ENCODE measurements at places on chromosomes 3 and 15.

- no peak for DNase-seq
Measured at GRCh38 chr3:138365253-138365555, 16.8 kb downstream of the MRAS start.

- no peak for DNase-seq
Measured at GRCh38 chr3:10432156-10432845, 73.1 kb downstream of the ATP2B2 start.

- no peak for DNase-seq
Measured at GRCh38 chr3:104323226-104323625, 1043.5 kb upstream of the ALCAM start.

DNA sequence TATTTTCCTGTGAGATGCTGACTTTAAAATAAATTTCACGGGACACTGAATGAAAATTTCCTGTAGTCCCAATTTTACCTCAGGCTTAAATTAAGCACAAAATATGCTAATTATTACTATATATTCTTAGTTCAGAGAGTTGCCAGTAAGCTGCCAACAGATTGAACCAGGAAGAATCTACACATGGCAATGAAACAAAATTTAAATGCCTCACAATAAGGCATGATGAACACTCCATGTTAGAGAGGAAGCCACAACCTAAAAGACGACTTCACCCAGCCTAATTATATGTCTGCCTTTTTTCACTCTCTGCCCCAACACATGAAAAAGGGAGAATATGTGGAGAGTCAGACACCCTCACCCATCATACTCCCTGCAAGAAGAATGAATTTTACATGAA is 39.7 kb downstream of the DNAAF4 start:
- DNase-seq: no peak

DNA sequence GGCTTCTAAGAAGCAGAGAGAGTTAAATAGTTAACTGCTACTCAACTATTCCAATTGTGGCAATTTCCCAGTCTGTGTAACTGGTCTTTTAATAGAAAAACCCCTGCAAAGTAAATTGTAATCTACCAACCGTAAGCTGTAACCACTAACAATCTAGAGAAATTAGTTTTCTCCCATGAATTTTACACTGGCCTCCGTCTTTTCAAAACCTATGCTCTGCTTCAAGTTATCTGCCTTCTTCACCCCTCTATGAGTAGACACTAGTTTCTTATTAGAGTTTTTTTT is 42.6 kb downstream of the LRRFIP2 start:
- no peak for DNase-seq

GRCh38 chr3:119311081-119311925 is 17.1 kb downstream of the ARHGAP31 start:
- DNase-seq: no peak

- DNase-seq: no peak
Measured at GRCh38 chr3:34634939-34635338, 836.5 kb downstream of the PDCD6IP start.

DNA sequence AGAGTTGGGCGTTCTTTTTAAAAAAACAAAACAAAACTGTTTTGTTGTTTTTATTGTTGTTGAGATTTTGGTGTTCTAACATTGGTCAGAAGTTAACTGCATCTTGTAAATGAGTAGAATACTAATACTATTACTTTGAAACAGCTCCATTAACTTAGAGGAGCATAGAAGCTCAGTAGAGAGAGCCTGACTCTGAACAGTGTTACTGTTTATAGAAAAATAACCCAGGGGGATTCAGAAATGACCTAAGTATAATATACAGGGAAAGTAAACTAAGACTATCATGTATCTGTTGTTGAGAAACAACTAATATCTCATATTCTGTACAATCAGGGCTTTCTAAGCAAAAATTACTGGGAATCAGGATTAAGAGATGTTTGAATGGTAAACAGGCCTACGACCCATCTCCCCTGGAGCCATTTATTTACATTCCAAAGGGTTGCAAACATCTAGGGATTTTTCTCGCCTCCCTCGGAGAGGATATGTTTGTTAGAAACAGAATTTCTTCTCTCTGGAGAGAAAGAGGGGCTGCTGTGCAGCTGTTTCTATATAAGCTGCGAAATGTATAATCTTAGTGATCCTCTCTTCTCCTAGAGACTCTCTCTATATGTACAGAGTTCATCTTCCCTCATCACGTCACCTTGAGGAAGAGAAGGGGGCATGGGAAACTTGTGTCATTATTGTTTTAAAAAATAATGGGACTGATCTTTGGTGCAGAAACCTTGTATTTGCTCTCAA is 827.5 kb upstream of the DPPA4 start:
- no peak for DNase-seq
